IgD-negative memory B cell (primary cell): ENCODE measurements at places on chromosomes 6 and 20. TPM values are rescaled to one million over a fixed set of nuclear protein-coding genes. Genes with fewer than 3 reads are reported as not detected.

Gene JPH2
- not detected for polyA plus RNA-seq

Gene BCLAF1
- polyA plus RNA-seq = 137 TPM

Gene TRIM31
- polyA plus RNA-seq = not detected

Gene MUCL3
- polyA plus RNA-seq = not detected

Gene DPPA5
- polyA plus RNA-seq = not detected

Gene NHLRC1
- 0.40 TPM for polyA plus RNA-seq

Gene MAP1LC3A
- polyA plus RNA-seq = 8.6 TPM

Gene MLIP
- not detected for polyA plus RNA-seq

Gene CEBPB
- 18.7 TPM for polyA plus RNA-seq

Gene BPIFA2
- polyA plus RNA-seq = not detected

Gene TP53INP2
- polyA plus RNA-seq = 1.3 TPM

Gene LY6G6C
- polyA plus RNA-seq = not detected

Gene FKBP1C
- polyA plus RNA-seq = not detected
